NCI-H2171 (cell line): ENCODE measurements at places on chromosomes 1 and 21.

DNA sequence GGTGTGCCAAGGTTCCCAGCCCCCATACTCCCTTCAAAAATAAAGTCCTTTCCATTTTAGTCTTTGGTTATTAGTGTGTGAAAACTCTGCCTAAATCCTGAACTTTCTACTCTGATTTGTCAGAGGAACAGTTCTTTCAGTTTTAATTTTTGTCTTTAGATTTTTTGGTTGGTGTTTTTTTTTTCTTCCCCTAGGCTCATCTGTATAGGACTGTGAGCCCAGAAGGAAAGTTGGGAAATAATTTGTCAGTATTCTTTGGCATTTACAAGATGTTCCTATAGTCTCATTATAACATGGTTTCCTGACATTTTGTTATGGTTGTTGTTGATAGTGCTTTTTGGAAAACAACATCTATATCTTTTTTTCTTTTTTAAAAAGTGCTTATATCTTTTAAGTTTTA, 38.0 kb downstream of the LAMC1 start:
- DNase-seq, result no peak

DNA sequence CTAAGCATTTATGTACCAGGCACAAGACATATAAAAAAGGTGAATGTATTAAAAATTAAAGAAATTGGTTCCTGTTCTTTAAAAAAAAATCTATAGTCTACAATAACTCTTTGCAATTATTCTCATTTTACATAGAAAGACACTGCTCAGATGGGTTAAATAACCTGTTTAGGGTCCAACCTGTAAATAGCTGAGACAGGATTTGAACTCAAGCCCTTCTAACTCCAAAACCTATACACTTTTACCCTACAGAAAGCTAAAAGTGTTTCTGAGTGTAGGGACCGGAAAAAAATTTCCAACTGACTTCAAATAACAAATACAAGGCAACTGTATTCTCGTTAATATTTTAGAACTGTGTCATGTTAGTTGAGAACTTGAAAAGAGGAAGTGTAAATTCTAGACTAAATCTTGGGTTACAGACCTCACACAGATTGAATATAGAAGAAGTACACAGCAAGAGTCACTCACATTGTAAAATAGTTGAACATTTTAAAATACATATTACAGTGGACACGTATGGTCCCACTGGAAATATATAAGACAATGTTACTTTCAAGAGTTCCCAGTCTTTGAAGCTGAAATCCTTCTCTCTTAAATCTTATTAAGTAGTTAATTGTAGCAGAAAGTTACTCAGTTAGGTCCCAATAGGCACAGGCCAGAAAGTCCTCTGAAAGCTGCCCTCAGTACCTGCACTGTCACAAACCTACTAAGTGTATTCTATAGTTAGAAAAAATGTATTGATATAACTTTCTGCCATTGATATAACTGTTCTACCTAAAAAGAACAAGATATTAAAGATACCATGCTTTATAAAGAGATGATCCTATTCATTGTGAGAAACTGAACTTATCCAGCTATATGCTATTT, 7.3 kb downstream of the EDEM3 start:
- DNase-seq, result no peak

- no peak for DNase-seq
Measured at GRCh38 chr1:3156936-3157335, 87.9 kb downstream of the PRDM16 start.

- DNase-seq, result peak; percentile 29
Measured at GRCh38 chr1:232238009-232238408, 391.9 kb downstream of the SIPA1L2 start.

- no peak for DNase-seq
Measured at GRCh38 chr1:221696027-221696426, 45.9 kb downstream of the DUSP10 start.

DNA sequence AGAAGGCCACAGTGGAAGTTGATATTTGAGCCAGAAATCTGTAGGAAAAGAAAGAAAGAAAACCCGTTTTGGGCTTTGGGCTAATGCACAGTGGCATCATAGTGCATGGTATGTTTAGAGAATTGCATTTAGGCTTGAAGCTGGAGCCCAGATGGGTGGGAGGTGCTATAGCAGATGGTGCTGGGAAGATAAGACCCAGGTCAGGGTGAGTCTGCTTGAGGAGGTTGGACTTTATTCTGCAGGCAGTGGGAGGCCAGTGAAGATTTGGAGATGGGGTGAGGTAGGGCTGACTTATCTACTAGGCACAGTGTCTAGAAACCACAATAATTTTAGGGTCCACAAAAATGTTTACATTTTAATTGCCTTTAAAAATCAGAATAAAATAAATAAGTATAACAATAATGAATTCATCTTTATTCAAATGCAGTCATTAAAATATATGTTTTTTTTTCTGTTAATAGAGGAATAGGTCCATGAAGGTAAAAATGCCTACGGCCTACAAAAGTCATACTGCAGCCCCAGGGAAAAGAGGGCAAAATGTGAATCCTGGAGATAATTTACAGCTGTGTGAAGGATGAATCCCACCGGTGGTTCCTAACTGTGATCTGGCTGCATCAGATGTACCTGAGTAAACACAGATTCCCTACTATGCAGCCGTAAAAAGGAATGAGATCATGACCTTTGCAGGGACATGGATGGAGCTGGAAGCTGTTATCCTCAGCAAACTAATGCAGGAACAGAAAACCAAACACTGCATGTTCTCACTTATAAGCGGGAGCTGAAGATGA, 8.7 kb downstream of the DNAJC6 start:
- peak; percentile 77 for DNase-seq

DNA sequence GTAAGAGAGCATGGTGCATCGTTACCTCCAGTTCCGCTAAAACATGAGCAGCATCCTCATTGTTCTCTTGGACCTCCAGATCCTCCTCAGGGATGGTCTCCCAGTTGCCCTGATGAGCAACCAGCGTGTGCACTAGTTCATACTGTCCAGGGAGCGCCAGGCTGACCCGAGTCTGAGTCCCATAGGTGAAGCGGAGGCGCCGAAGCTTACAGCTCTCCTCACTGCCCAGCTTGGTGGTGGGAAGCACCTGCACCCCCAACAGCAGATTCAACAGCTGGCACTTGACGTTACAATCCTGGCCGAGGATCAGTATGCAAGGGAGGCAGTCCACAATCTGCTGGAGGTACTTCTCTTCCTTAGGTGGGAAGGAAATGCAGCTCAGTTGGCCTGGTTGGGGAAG, 24.1 kb downstream of the DSTYK start:
- no peak for DNase-seq

DNA sequence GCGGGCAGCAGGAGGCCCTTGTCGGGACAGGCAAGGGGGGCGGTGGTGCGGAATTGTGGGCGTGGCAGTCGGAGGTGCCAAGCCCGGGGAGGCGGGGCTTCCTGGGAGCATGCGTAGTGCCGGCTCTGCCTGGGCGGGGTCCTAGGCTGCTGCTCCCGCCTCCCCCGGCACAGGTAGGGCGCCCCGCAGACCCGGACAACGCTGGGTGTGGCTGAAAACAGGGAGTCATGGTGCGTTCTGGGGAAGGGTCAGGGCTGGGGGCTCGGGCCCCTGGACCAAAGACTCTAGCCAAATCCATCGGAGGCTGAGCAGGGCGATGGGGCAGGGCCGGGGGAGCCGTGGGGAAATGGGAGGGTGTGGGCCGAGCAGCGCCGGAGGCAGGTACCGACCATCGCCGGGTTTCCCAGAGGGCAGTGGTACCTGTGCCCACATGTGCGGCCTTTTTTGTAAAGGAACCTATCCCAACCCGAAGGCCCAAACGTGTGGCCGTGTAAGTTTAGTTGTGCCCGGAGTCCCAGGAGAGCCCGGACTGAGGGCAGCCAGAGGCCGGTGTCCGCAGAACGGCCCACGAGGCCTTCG, 231.9 kb downstream of the SDCCAG8 start:
- no peak for DNase-seq

DNA sequence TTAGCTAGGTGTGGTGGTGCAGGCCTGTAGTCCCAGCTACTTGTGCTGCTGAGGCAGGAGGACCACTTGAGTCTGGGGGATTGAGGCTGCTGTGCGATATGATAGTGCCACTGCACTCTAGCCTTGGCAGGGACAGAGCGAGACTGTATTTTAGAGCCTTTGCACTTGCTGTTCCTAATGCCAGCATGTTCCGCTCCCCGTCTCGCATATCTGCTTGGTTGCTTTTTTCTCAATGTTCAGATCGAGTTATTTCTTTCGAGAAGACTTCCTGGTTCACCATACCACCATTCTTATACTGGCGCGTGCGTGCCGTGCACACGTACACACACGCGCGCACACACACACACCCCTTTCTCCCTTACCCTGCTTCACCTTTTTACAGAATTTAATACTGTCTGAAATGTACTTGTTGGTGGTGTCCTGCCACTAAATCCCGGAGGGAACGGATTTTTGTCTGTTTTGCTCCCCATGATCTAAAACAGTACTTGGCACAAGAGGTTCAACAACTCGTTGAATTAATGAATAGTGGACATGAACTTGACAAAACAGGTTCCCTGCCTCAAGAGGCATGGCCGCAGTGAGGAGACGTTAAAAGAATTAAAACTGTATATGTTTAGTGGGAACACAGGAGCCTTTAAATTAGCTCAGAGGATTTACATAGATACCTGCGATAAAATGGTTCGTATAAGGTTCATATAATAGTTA, 1.1 kb upstream of the RPRD2 start:
- DNase-seq, result no peak

- DNase-seq, result no peak
Measured at GRCh38 chr1:51784997-51785421, 93.5 kb downstream of the NRDC start.

DNA sequence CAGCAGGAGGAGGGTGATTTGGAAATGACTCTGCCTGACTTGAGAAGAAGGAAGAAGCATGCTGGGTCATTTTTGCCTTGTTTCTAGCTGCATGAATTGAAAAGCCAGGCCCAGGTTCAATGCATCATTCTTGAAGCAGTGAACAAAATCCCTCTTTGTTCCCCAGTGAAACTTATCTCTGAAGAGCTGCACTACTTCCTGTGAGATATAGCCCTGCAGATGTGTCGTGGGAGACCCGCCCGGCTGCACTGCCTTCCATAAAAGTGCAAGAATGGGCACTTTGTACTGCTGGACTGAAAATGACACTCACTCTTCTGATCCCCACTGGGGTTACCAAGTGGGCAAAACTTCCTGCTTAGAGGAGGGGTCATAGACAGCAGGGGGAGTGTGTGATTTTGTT, 249.2 kb upstream of the NFIA start:
- no peak for DNase-seq

GRCh38 chr1:227362039-227362438, 43.7 kb upstream of the CDC42BPA start:
- no peak for DNase-seq

DNA sequence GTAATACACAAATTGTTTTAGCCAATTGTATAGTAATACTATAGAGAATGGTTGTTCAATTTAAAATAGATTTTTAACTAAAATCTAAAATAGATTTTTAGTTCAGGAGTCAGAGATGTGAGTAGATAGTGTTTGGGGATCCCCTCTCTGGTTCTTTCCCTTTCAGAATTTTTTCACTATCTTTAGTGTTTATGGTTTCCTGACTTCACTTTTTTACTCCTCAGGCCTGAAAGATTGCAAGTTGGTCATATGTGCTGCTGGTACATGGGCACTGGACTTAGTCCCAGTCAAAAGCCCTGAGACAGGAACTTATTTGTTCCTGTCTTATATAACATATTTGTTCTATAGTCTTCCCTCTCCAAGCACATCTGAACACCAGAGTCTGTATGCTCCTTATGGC, 96.8 kb upstream of the ATP1B1 start:
- no peak for DNase-seq

DNA sequence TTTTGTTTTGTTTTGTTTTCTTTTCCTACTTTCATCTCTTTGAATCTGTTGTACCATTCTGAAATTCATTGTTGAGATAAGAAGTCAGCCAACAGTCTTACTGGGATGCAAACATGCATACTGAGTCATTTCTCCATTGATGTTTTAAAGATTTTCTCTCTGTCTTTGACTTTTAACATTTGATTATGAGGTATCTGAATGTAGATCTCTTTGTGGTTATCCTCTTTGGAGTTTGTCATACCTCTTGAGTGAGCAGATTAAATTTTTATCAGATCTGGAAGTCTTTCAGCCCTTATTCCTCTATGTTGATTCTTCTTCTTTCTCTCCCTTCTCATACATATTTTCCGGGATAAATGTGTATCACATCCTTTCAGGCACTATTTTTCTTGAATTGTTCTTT, 406.9 kb upstream of the NCAM2 start:
- no peak for DNase-seq

- DNase-seq, result peak; percentile 75
Measured at GRCh38 chr1:31412732-31413404, at the start of gene SERINC2. Gene SERINC2 (plus strand): TSS chr1:31413213. CDS start chr1:31413266, 53 bp downstream.

DNA sequence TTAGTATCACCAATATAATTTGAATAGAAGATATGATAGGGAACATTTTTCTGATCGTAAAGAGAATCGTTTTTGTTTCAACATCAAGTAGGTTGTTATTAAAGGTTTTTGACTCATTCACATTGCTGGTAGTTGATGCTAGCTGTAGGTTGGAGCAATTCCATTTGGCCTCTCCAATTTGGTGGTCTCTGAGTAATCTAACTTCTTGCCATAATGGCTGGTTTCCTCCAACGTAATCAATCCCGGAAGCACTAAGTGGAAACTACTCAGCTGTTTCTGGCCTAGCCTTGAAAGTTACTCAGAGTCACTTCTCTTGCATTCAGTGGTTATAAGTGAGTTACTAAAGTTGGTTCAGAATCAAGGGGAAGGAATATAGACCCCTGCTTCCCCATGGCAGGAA, 26.0 kb downstream of the RCOR3 start:
- DNase-seq, result no peak

GRCh38 chr1:244242446-244242845, 191.4 kb downstream of the ZBTB18 start:
- DNase-seq, result no peak
